ENCODE measurements at places on chromosomes 12 and 14.

GRCh38 chr14:66442953-66443571 lies 43.1 kb upstream of the CCDC196 start:
- DNase-seq, result no peak

DNA sequence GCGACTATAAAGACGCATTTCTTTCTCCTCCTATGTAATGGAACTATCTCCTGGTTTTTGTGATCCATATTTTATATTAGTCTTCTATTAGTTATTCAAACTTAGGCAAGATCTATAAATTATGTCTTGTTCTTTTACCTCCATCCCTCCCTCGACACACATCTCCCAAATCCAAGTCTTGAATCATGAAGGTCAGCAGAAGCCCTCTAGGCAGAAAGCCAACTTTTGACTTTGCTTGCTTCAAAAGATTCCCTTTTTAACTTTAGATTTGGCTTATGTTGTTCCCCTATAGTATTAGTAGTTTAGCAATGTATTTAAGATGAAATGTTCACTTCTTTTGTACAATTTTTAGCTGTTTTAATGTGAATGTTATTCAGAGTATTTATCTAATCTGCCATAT lies 689.8 kb downstream of the SLC6A15 start:
- DNase-seq, result no peak

DNA sequence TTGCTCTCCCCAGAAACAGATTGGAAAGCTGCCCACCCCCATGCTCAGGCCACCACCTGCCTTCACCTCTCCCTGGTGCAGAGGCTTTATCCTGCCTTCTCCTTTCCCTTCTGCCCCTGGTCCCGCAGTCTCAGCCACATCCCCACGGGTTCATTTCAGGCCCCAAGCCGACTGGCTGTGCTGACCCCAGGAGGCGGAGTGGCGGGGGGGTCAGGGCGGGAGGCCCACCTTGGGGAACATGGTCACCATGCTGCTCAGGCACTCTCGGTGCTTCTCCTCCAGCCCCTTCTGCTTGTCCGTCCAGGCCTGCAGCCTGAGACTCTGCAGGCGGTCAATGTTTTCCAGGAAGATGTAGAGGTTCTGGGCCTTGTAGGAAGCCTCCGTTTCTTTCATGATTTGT lies 6.9 kb downstream of the FAM186B start:
- no peak for DNase-seq

- no peak for DNase-seq
Measured at GRCh38 chr12:89975574-89975973, 266.9 kb upstream of the ATP2B1 start.

GRCh38 chr14:25396128-25396527 lies 346.2 kb upstream of the STXBP6 start:
- no peak for DNase-seq

DNA sequence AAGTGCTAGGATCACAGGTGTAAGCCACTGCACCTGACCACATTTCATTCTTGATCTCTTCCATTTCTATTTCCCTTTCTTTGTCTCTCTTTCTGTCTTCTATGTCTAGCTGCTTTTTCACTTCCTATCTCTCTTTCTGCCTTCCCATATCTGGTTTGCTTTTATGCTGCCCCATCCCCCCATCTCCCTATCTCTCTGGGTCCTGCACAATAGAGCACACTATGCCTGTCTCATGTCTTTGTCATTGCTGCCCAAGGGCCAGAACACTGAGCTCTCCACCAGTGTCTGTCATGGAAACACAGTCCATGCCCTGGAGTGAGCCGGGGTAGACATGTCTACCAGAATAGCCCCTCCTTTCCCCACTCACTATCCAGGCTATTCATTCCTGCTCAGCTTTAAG lies 12.3 kb upstream of the RARG start:
- DNase-seq, result no peak

GRCh38 chr12:2813214-2814185 lies 1.0 kb downstream of the ITFG2 start:
- DNase-seq, result no peak

- DNase-seq, result no peak
Measured at GRCh38 chr14:97458255-97458654, 661.1 kb downstream of the VRK1 start.

GRCh38 chr14:102996941-102997340 lies 60.4 kb downstream of the CDC42BPB start:
- DNase-seq, result no peak

GRCh38 chr14:81260732-81261131 lies 40.0 kb upstream of the GTF2A1 start:
- DNase-seq, result no peak

DNA sequence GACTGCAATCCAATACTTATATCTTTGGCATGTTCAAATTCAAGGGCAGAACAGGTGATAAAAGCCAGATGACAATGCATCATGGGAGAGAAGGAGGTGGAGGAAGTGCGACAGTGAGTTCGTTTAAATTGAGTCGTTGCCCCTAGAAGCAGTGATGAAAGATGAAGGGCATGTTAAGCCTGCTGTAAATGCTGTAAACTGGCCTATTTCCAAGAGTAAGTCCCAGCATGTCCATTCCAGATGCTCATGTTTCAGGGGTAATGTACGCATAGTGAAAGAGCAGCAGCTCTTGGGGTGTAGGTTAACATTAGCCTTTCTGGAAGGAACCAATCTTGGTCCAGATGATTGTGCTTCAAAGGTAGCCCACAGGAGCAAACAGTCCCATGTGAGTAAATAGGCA lies 97.1 kb downstream of the C2CD5 start:
- DNase-seq, result no peak

DNA sequence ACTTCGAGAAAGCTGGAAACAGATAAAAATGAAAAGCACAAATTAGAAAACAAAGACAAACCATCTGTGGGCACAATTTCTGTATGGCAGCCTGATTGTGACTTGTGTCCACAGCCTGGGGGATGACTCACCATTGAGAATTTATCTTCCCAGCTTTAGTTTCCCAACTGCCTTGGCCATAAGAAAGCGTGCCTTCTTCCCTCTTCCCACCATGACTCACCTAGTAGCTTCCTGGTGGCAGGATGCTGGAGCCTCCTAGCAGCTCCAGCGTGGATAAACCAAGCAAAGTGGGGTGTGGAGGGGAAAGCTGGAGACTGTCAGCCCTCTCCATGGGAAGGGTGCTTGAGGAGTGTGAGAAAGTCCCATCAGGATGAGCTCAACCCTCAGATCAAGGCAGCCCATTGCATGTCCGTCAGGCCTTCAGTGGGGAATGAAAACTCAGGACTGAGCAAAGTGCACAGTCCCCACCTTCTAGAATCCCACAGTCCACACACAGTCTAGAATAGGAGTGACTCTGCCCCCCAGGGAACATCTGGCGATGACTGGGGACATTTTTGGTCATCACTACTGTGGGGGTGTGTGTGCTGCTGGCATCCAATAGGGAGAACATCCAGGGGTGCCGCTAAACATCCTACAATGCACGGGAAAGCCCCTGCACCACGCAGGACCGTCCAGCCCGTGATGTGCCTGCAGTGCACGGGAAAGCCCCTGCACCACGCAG lies 22.4 kb upstream of the SERPINA6 start:
- DNase-seq, result no peak

DNA sequence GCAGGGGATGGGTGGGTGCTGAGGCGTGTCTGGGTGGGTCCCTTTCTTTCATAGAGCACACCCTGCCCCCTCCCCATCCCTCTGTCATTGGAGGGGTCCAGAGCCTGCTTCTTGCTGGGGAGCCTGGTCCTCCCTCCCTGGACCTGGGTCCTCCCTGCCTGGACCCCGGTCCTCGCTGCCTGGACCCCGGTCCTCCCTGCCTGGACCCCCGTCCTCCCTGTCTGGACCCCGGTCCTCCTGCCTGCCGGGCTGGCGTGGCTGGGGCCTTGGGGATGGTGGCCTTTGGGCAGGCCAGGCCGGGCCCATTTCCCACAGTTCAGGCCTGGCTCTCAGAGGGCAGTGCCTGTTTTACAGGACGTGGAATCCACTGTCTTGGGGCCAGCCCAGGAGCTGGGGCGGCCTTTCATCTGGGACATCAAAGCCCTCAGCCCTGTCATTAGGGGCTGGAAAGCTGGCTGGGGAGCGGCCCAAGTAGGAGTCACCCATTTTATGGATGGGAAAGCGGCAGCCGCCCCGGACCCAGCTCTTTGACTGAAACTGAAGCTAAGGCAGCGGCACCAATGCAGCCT lies 44.6 kb downstream of the KIF26A start:
- no peak for DNase-seq

DNA sequence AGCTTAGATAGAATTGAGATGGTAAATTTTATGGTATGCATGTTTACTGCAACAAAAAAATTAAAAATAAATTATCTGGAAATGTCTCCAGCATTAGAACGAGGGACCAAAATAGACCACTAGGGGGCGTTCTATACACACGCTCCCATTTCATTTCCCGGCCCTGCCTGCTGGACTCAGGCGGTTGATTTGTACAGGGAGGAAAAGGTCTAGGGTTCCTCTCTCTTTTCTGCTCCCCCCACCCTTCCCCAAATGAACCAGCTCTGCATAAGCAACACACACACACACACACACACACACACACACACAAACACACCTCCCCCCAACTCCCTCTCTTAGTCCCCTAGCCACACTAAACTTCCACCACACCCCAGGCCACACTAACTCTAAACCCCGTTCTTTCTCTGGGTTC lies 7.8 kb upstream of the DTX1 start:
- peak; percentile 72 for DNase-seq

GRCh38 chr12:6582959-6583358 lies 14.9 kb upstream of the NOP2 start:
- no peak for DNase-seq

- no peak for DNase-seq
Measured at GRCh38 chr12:64269161-64269560, 47.1 kb upstream of the KICS2 start.

- no peak for DNase-seq
Measured at GRCh38 chr12:80058586-80058985, 40.8 kb upstream of the OTOGL start.

DNA sequence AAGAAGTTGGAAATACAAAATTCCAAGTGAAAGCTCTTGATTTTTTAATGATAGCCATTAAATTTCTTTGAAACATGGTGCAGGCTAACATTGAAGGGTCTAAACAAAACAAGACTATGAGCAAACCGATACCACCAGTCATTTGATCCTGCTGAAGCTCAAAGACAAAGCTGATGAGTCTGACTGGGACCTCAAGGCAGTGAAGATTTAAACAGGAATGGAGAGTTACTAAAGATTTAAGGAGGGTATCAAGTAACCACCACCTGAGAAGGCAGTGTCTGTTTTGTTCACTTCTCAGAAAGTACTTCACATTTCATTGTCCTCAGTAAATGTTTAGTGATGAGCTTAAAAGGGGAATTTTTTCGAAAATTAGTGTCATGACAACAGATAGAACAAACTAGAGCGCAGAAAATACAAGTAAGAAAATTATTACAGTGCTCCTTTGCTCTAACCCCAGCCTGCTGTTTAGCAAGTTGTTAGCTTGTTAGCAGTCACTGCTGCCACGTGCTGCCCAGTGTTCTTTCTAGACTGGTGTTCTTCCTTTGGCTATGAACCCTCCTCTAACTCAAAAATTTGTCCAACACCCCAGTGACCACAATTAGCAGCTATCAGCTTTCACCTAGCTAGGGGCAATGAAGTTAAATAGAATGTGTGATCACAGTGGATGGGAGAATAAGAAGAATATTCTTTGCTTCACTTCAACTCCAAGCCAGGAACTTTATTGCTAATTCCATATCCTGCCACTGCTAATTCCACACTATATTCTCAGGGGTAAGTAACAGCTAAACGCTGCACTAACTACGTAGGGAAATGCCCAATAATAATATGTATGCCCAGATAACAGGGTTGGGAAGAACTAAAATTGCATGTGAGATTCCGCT lies 41.1 kb downstream of the YAF2 start:
- DNase-seq, result no peak

- DNase-seq, result no peak
Measured at GRCh38 chr12:57802607-57803006, 15.9 kb downstream of the AVIL start.

DNA sequence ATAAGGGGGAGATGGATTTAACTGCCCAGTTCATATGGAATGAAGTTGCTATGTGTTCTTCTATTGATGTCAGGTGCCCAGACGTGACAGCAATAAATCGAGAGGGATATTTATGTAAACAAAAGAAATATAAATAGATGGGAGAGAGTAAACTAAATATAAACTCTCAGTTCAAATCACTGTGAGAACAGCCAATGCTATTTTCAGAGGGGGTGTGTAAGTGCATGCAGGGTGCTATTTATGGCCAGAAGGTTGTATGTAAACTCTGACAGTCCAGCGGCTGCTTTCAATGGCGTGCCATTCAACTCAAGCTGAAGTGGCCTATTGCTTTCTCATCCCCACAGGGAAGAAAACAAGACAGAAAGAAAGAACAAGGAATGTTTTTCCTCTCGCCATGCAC lies 127.2 kb downstream of the KCNA5 start:
- no peak for DNase-seq

DNA sequence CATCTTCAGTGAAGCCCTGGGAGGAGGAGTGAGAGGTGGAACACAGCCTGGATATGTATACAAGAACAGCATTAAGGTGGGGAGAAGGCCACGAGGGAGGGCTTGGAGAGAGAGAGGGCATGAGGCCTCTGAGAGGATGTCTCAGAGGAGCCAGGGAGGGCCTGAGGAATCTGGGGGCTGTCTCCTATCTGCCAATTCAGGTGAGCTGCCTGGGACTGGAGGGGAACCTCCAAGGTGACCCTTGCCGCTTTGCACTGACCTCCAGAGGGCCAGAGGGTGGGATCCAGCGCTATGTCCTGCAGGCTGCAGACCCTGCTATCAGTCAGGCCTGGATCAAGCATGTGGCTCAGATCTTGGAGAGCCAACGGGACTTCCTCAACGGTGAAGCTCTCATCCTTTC lies 4.4 kb downstream of the ARHGEF25 start:
- peak; percentile 12 for DNase-seq

GRCh38 chr12:42448841-42449240 lies 122.9 kb downstream of the PPHLN1 start:
- no peak for DNase-seq

DNA sequence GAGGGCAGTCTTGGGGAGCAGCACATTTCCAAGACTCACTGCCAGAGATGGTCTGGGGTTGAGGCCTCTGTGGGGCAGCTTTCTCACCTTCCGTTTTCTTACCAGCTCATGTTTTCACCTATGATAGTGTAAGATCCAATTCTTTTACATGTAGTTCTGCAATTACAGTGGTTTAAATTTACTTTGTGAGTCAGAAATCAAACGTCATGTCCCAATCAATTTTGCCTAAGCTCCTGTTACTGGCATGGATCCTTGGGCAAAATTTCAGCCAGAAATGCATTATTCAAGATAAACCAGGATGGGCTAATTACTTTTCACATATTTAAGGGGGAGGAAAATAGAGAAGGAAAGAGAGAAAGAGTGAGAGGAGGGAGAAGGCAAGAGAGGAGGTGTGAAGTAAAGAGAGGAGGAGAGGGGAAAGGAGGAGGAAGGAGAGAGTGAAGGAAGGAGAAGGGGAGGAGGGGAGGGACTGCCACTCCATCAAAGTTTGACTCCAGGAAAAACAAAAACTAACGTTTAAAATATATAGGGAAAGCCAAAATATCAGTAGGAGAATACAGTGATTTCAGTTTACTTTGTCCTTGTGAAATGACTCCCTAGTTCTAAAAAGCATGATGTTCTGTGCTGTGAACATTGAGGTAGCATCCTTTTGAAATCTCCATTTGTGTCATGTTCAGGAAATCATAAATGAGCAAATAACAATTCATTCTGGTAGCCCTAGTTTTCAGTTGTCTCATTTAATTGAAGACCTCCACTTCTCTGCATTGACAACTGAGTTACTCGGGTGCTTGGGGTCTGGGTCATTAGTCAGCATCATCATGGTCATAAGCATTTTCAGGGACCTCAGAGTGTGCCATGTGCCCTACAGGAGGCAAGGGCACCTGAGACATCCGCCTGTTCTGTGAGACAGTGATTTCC lies 3.0 kb downstream of the BMAL2 start:
- DNase-seq, result no peak
